ENCODE measurements at places on chromosomes 12 and 14.

GRCh38 chr12:110790301-110790700 lies 47.6 kb upstream of the PPP1CC start:
- no peak for DNase-seq

GRCh38 chr14:36859119-36859518 lies 197.5 kb downstream of the PAX9 start:
- DNase-seq, result no peak

DNA sequence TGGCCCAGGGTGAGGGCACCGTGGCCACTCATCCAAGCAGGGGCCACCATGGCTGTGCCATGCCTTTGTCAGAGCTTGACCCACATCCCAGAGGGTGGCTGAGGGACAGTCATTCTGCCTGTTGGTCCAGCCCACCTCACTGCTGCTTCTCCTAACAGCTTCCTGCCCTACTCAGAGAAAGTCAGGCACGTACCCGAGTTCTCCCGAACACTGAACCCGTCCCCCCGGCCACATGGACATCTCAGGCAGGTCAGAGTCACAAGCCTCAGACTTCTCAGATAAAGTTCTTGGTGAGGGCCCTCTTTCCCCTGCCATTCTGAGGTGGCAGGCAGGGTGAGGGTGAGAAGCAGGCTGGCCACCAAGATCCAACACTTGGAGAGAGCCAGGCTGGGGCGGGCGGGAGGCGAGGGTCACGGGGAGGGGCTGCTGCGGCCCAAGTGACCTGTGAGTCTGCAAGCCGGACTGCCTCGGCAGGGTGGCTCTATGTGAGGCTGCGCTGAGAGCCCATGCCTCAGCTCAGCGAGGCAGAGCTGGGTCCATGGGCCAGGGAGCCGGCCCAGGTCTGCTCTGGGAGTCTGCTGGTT lies 317.8 kb downstream of the TMEM121 start:
- DNase-seq, result no peak

DNA sequence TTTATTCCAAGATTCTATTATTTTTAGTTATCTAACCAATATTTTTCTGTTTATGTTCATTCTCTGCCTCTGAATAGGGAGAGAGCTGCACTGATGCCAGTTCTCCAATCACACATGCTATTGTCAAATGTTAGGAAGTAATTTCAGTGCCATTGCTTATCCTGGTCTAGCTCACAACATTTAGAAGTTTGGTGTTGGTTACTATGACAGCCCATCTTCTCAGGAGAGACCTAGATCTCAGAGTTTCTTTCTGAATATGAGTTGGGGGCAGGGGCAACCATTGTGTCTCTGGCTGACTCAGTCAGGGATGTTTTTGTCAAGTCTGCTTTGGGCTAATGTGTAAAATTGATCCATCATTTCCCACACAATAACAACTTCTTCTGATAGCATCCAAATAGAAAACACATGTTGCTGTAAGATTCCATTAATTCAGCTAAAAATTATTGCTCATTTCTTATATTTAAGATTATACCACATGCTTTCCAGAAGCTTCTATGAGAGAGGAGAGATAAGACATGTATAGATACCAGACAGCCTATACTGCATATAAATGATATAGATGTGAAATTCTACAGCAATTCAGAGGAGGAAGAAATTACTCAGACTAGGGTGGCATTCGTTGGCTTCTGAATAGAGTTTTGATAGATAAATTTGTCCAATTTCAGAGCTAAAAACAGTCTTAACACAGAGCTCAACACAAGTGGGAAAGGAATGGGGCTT lies 64.8 kb downstream of the DACT1 start:
- no peak for DNase-seq

DNA sequence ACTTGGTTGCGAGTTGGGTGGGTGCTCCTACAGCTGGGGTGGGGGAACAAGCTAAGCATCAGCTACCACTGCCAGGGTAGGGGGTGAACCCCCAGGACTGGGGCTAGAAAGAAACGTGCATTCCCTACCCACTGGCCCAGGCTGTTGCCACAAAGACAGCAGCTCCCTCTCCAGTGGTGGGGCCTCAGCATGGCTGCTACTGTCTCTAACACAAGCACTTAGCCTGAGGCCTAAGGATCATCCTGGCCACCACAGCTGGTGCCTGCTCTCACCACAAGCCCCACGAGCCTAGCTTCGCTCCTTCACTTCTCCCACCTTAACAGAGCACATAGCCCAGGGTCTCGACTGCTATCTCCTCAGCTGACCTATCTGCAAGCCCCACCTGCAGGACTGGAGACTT lies 18.9 kb downstream of the SLC25A21 start:
- no peak for DNase-seq

Measured in stimulated activated CD8-positive, alpha-beta memory T cell treated with anti-CD3 and anti-CD28 coated beads, Interleukin-2, amount 100 ng/mL, for 1 hour (primary cell).